ENCODE measurements at places on chromosomes 11 and 22.

DNA sequence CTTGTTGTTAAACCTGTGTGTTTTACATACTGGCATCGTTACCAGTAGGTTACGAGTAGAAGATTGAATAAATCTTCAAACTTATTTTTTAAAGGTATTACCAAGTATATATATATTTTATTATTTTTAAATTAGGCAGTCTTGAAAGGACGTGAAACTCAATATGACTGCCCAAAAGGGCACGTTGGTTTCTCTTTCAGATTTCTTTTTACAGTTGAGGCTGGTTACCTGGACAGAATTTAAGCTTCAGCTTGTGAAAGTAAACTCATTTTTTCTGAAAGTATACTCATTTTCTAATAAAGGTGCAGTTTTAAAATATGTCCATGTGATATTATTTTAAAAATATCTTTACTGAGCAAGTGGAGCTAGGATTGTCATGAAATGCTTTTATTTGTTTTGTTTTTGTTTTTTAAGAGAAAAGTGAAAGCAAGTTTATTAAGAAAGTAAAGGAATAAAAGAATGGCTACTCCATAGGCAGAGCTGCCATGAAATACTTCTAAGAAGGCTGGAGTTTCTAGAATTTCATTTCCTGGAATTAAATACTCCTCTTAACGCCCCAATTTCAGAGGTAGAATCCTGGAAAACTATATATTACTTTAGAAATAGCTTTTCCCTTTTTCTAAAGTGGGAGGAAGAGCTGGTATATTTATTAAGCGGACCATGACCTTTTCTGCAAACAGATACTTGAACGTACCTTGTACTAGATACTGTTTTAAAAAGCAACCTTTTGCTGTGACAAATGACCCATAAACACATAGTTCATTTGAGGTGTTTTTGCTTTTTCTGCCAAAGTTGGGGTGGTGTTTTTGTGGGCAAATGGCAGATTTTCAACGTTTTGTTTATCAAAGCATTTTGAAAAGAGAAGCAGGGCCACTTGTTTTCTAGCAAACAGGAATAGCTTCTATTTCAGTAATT, 1.9 kb downstream of the FBXO7 start:
- DNase-seq, result no peak

DNA sequence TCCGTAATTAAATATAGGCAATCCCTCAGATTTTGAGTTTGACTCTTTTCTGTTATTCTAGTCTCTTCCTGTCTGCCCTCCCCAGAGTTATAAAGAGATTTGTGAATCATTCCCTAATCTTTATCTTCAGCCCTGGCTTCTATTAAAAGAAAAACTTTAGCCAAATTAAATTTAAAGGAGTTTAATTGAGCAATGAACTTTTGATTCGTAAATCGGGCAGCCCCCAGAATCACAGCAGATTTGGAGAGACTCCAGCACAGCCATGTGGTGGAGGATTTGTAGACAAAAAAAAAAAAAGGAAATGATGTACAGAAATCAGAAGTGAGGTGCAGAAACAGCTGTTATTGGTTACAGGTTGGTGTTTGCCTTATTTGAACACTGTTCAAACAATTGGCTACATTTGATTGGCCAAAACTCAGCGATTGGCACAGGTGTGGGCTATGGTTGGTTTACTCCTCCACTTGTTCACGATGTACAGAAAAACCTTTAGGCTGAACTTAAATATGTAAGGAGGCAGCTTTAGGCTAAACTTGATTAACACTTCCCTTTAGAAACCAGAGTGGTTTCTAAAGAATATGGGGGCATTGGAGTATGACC, 2.3 kb upstream of the ALKBH8 start:
- no peak for DNase-seq

- DNase-seq, result no peak
Measured at GRCh38 chr11:128042290-128042751, 545.0 kb downstream of the ETS1 start.

- no peak for DNase-seq
Measured at GRCh38 chr11:25838918-25839625, 492.9 kb upstream of the ANO3 start.

- DNase-seq, result no peak
Measured at GRCh38 chr11:119540370-119541125, 117.6 kb upstream of the THY1 start.

DNA sequence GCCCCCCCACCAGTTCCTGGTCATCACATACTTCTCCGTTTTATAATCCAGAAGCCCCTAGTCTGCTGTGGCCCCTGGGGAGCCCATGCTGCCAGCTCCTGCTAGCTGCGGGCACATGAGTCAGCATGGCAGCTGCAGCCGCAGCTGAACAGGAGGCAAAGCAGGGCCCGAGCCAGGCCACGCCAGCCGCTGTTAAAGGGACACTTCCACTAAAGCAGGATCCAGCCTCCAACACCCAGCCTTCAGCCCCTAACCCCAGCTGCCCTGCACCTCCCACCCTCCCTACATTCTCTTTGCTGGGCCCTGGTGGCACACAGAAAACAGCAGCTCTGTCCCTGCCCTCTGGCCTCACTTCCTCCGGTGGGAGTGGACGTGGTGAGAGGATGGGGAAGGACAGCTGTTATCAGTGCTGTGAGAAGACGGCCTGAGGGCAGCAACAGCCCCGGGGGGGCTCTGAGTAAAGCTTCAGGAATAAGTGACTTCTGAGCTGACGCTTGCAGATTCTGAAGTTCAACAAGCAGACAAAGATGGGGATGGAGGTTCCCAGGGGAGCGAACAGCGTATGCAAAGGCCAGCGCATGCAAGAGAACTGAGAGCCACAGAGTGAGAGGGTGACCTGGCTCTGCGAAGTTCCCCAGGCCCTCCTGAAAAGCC, 688 bp upstream of the LRRC74B start:
- DNase-seq, result no peak

DNA sequence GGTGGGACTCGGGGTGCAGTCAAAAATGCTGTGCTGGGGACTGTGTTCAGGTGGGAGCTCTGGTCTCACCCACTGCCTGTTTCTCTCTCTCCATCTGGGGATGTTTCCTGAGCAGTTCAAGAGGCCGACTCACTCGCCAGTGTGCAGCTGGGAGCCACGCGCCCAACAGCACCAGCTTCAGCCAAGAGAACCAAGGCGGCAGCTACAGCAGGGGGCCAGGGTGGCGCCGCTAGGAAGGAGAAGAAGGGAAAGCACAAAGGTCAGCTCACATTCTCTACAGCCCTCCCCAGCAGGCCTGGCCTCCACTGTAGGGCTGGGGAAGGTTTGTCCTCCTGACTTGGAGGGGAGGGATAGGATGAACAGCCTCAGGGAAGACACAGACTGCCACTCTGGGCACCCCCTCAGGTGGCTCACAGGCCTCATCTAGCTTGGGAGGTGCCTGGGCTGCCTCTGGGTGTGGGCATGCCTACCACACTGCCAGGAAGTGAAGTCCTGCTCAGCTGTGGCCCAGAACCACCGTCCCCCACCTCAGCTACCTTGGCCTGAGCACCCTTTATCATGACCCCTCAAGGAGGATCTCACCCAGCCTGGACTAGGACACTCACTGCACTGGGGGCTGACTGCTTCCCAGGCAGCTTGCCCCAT, 13.0 kb downstream of the TUB start:
- DNase-seq, result no peak

GRCh38 chr11:127379686-127380085, 379.1 kb upstream of the KIRREL3 start:
- DNase-seq, result no peak

DNA sequence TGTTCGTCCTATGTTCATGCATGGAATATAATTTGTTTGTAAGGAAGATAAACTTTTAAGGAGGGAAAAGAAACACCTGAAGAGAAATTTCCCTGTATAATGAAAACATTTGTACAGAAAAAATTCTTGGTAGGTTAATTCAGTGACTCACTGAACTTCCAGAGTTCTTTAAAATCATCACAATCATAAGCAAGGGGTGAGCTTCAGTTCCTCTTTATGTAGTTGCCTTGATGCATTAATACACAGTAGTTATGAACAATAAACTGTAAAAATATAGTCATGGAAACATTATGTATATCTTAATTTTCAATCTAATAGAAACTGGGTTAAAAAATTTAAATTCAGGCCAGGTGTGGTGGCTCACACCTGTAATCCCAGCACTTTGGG, 1.1 kb upstream of the C11orf65 start:
- DNase-seq, result no peak

GRCh38 chr11:64210301-64211020, 3.9 kb downstream of the FERMT3 start:
- no peak for DNase-seq

GRCh38 chr11:22197139-22198005, 4.5 kb downstream of the ANO5 start:
- DNase-seq, result no peak

DNA sequence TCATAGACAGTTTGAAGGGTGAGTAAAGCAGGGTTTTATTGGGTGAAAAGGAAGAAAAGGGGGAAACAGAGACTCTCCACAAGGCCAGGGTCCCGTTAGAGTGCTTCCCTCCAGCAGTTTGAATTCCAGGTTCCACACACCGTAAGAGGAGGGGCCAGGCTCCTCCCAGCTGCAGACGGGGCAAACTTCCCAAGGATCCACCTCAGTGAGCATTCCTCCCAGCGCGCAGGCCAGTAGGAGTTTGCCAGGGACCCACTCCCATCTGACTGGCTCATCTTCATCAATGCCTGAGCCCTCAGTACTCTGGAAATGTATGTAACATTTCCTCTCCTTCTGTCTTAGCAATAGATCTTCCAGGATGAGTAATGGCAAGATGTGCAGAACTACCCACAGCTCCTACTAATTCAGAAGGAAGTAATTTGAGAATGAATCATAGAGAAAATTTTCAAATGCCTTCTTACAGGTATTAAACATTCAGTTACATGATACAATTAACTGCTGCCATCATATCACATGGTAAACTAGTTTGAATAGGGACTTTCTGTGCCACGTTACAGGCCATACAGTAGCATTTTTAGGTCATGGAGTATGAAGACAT, 34.0 kb upstream of the TRPC6 start:
- DNase-seq, result no peak

GRCh38 chr11:90284171-90284570, 61.3 kb upstream of the CHORDC1 start:
- no peak for DNase-seq

DNA sequence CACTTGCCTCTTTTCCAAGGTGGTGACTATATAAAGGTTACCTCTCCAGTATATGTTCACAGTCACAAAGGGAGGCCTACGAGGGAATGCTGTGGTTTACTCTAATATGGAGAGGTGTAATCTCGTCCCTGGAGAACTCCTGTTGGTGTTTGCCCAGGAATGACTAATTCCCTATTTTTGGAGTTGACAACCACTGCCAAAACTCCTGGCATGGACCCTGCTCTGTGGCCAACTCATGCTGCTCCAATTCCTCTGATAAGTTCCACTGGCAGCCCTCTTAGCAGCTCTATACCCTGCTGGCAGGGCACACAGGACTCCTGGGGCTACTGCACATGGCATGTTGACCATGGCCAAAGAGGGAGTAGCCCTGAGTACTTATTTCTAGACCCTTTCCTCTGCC, 418.7 kb upstream of the ANO5 start:
- no peak for DNase-seq

DNA sequence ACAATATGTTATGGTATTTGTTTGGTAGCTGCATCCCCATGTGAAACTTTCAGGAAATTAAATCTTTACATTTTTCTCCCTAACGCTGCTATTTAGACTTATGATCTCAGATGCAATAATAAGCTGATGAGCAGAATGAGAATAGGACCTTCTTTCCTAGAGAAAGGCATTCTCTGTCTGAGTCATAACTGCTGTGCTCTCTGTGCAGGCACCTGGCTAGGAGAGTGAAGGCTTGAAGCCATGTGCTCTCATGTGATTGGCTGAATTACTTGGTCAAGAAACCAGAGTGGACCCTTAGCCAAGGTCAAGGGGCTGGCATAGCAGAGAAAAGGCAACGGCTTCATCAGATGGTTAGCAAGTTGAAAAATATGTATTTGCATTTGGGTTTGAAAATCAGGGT, 185.0 kb downstream of the ADAMTS15 start:
- no peak for DNase-seq

DNA sequence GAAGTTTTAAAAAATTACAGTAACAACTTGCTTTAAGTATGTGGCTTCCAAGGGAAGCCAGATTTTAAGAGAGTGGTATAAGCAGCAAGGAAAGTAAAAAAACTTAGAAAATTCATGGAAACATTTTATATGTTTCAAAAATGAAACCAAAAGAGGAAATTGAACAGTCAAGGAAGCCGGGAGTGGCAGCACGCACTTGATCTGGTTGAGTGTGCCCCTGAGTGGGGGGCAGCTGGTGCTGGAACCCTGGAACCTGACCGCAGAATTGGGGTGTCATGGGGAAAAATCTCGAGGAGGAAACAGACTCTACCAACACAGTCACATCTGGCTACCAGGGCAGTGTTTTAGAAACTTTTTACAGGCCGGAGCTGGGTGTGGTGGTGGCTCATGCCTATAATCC, 14.0 kb downstream of the MICALL1 start:
- DNase-seq, result no peak

DNA sequence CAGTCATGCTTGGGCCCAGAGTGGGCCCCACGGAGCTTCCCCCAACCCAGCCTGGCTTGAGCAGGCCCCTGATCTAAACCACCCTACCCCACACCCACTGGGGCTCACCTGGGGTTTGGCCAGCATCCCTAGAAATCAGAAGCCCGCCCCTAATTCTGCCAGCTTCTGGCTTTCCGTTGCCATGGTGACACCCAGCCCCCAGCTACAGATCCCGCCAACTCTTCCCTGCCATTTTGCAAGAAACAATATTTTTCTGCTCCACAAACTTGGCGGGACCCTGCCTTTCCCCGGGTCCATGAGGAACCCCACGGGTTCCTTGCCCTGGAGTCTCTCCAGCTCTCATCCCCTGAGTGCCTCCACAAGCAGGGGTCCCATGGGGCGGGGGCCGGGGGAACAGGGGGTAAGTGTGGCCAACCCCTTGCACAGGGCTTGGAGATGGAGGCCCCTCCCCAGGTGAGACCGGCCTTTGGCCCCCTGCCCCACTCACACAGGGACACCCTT, 90.0 kb downstream of the CDKN1C start:
- no peak for DNase-seq

- no peak for DNase-seq
Measured at GRCh38 chr11:22461626-22462025, 123.4 kb downstream of the SLC17A6 start.

GRCh38 chr22:32777987-32778386, 23.5 kb upstream of the TIMP3 start:
- DNase-seq, result no peak

DNA sequence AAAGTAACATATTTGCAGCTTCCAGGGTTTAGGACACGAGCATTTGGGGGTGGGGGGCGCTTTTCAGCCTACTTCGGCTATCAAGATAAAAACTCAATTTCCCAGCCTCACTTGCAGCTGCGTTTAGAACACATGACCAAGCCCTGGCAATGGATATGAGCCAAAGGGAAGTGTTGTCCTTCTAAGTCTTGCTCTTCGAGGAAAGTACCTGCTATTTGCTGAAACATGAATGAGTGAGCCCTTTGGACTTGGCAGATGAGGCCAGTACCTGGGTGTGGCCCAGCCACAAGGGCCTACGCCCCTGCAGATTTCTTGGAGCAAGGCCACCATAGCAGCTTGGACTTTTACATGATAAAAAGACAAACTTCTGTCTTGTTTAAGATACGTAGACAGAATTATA, 60.2 kb upstream of the SORL1 start:
- DNase-seq, result no peak

GRCh38 chr11:47538741-47539565, 14.0 kb downstream of the CELF1 start:
- no peak for DNase-seq

- DNase-seq, result no peak
Measured at GRCh38 chr11:106724293-106724892, 293.9 kb downstream of the GUCY1A2 start.
